ENCODE measurements at places on chromosomes 1 and 21. TPM values are rescaled to one million over a fixed set of nuclear protein-coding genes. Genes with fewer than 3 reads are reported as not detected.
A peak's percentile ranks its signal among the peaks of the same experiment; 100 is the strongest.

Gene S100A12
- polyA plus RNA-seq: not detected

Gene PBX1
- 172 TPM for polyA plus RNA-seq

Gene SORT1
- 66.4 TPM for polyA plus RNA-seq

Gene BSND
- polyA plus RNA-seq: 4.1 TPM

Gene DENND4B
- polyA plus RNA-seq: 44.3 TPM

DNA sequence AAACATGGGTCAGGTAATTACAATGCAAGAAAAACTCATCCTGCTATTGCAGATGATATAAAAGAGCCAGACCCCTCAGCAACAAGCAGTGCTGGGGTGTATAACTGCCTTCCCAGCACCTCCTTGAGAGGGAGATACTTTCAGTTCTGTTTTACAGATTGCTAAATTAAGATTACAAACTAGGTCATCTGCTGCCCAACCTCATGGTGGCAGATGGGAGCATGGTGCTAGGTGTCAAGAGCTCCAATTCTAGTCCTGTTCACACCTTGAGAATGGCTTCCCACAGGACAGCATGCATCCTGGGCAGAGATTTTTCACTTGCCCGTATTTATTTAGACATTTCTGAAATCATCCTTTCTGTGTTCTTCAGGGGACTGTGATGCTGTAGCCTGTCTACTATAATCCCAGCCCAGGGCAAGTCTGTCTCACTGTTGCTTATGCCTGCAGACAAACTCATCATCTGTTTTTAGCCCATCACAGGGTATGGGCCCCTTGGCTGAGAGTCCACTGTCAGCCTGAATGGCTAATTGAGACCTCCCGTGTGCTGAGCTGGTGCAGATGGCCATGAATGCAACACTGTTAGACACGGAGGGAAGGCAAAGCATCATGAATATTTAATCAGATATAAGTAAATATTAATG, 40.2 kb upstream of the PBX1 start:
- no peak for DNase-seq

DNA sequence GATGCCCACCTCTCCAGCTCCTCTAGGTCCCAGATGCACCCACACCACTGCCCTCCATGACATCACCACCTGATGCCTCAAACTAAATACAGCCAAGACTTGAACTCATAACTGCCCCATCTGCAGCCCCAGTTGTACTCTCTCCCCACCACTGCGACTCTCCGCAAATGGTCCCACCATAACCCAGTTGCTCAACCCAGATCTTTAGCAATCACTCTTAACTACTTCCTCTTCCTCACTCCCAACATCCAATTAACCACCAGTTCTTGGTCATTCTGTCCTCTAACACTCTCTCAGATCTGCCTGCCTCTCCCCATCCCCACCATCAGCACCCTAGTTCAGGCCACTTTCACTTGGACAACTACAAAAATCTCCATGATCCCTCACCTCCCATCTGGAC, 36.8 kb upstream of the PLA2G2C start:
- DNase-seq: no peak

DNA sequence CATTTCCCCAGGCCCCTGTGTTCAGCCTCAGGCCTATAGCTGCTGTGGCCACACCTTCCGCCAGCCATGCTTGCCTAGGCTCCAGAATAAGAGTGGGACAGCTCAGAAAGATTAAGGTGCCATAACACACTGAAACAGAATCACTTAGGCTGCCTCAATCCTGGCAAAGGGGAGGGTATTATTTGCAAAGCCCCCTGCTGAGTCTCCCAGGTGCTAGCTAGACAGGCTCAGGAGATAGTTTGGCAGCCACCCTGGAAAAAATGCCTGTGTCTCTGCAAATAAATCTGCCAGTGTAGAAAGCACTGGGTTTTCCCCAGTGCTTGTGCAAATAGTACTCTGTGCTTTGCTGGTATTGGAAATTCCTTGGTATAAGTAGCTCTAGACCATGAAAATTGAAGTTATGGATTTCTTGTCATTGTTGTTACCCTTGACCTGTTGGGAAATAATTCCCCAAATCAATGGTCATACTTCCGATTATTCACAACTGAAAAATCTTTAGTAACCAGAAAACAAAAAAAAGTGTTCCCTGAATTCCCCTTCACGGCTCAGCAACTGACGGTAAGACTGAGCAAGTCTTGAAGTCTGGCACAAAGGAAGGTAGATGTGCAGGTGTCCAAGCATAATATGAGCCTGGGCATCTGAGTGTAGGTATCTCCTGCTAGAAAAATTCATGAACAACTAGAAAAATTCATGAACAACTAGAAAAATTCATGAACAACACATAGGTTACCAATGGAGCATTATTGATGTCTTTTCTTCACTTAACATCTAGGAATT, 56.9 kb downstream of the PROX1 start:
- no peak for DNase-seq

GRCh38 chr1:4971666-4972065, 317.3 kb downstream of the AJAP1 start:
- no peak for DNase-seq

DNA sequence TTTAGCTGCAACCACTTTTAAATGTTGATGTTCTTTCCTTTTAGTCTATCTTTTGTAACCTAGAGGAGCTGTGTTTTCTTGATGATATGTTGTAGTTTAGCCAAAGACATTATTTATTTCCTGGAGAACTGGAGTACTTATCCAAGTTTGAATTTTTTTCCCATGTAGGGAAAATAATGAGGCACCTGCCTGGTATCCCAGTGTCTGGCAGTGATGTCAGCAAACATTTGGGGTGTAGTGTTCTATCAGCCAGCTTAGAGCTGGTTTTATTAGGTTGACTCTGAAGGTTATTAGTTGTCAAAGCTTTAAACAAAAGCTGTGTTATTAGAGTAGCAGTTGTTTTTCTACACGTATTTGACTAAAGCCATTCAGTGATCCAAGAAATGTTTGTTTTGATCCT, 3.2 kb downstream of the CTPS1 start:
- no peak for DNase-seq

DNA sequence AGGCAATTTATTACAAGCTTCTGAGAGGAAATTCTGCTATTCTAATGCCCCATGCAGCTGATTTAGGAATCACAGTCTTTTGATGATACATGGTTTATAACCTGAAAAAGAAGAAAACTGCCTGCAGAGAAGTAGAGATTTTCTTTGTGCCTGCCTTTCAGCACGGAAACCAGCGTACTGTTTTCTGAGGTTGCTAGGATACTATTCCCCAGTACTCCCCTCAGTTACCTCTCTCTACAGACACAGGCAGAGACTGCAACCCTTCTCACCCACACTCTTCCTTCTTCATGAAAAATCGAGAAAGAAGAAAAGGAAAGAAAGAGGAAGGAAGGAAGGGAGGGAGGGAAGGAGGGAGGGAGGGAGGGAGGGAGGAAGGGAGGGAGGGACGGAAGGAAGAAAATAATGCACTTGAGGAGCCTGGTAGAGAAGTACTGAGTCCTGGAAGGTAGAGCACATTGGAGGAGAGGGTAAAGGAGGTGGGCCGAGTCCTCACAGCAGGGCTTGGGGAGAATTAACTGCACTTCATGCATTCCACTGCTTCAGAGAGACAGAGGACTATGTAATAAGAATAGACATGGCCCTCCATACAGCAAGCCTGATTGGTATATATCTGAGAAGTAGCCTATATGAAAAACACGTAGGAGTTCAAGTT, 21.9 kb downstream of the RGS2 start:
- DNase-seq: no peak

- DNase-seq: no peak
Measured at GRCh38 chr1:50605186-50605875, 182.1 kb upstream of the DMRTA2 start.

DNA sequence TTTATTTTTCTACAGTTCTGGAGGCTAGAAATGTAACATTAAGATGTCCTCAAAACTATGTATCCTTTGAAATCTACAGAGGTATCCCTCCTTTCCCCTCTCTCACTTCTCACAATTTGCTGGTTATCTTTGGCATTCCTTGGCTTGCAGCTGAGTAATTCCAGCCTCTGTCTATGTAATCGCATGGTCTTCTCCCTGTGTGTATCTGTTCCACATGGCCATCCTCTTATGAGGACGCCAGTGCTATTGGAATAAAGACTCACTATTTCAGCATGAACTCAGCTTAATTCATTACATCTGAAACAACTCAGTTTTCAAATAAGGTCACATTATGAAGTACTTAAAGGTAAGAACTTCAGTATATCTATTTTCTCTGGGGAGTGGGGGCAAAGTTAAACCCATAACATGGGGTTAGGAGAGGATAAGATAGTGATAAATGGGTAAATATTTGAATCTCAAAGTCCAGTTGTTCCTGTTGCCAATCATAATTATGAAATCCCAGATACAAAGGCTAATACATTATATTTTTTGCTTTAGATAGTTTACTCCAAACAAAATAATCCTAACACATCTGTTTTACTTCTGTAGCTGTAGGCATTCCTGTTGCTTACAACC, 1290.8 kb downstream of the NCAM2 start:
- DNase-seq: no peak

DNA sequence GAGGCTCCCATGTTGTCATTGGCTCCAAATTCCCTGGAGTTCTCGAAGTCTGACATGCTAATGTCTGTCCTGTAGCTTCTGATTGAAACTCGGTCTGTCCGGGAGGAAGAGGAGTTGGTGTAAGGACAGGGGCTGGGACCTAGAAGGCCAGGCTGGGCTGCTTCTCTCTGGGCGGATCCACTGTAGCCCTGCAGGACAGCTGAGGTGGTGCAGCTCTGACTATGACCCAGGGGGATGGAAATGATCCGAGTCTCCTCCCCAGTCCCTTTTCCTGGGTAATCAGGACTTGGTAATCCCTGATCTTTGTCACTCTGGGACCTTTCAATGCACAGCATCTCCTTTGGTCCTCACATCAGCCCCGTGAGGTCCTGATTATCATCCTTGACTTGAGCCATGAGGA, 10.0 kb upstream of the FCMR start:
- no peak for DNase-seq

DNA sequence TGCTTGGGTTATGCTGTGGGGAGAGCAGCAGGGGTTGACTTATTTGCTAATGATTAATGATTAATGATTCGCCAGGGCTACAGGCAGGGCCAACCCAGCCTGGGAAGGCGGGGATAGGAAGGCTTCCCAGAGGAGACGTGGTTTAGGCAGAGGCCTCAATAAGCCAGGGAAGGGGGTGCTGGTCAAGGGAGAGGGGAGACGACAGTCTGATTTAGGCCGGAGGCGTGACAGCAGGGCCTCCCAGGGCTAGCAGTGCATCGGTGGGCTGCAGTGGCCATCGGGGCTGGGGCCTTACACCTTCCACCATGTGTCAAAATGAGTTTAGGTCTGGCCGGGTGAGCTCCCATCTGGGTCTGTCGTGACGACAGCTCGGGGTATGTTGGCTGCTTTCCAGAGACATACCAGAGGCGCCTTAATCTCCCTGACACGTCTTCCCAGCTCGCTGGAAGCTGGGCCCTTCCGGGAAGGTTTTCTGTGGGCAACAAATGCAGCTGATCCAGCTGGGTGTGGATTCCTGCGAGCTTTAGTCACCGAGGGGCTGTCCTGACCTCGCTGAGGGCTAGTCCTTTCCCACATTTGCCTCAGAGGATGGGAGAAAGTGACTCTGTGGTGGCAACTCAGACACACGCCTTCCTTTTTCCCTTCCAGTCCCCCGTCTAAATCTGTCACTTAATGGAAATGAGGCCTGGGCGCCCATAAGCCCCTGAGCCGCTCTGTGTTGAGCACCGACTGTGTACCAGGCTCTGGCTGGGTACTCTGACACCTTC, 3.7 kb upstream of the SLC1A7 start:
- DNase-seq: peak; percentile 55

- no peak for DNase-seq
Measured at GRCh38 chr21:35924714-35925301, 135.5 kb downstream of the SETD4 start.

GRCh38 chr1:206097381-206097780, 19.8 kb downstream of the AVPR1B start:
- DNase-seq: no peak

- no peak for DNase-seq
Measured at GRCh38 chr1:160438935-160439334, 38.6 kb downstream of the VANGL2 start.
